ENCODE measurements at places on chromosomes 4 and X.

GRCh38 chr4:144645631-144646522 lies at the start of gene HHIP:
HHIP (plus strand) TSS chr4:144646156; CDS start chr4:144646676, 520 bp downstream.
- no peak for DNase-seq

DNA sequence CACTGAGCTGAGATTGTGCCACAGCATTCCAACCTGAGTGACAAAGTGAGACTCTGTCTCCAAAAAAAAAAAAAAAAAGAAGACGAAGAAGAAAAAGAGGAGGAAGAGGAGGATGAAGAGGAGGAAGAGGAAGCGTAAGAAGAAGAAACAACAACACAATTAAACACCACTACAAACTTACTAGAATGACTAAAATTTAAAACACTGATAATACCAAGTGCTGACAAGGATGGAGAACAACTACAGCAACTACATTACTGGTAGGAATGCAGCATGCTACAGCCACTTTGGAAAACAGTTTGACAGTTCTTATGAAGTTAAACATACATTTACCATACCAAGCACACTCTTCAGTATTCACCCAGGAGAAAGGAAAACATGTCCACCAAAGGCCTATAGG lies 24.1 kb downstream of the LRBA start:
- no peak for DNase-seq

- DNase-seq = peak; percentile 31
Measured at GRCh38 chr4:183876268-183876934, 28.7 kb upstream of the STOX2 start.

DNA sequence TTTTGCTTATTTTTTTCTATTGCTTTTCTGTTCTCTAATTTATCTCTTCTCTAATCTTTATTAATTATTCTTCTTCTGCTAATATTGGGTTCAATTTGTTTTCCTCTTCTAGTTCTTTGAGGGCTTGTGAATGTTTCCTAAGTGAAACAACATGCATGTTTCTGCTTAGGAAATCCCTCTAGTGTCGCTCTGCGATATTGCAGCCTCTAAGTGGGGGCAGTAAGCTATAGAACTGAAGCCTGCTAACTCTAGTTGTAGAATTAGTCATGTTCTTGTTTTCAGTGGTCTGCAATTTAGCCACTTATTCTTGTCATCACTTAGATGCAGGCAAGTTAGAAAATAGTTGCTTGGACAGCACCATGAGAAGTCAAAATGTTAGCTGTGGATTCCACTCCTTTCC lies 222.6 kb downstream of the SPIN4 start:
- no peak for DNase-seq

GRCh38 chrX:78327370-78328086 lies at the start of gene CYSLTR1:
CYSLTR1 (minus strand) TSS chrX:78327611; CDS start chrX:78273746, 53,865 bp downstream.
- no peak for DNase-seq

DNA sequence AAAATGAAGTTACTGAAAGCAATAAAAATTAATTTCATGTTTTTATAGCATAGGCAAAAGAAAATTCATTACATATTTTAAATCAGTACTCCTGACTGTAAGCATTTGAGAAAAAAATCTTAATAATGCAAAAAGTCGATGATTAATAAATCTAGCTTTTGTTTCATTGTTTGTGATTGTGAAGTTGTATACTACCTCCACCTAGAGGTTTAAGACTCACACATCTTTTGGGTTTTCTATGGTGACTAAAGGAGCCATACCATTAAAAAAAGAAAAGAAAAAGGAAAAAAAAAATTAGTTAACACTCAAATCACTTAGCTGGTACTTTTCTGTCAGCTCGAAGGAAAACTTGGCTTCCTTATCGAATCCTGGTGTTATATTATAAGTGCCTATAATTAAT lies 2.0 kb downstream of the GABRA2 start:
- DNase-seq = no peak
